ENCODE measurements at places on chromosomes 12 and 14. TPM values are rescaled to one million over a fixed set of nuclear protein-coding genes. Genes with fewer than 3 reads are reported as not detected.
A peak's percentile ranks its signal among the peaks of the same experiment; 100 is the strongest.

DNA sequence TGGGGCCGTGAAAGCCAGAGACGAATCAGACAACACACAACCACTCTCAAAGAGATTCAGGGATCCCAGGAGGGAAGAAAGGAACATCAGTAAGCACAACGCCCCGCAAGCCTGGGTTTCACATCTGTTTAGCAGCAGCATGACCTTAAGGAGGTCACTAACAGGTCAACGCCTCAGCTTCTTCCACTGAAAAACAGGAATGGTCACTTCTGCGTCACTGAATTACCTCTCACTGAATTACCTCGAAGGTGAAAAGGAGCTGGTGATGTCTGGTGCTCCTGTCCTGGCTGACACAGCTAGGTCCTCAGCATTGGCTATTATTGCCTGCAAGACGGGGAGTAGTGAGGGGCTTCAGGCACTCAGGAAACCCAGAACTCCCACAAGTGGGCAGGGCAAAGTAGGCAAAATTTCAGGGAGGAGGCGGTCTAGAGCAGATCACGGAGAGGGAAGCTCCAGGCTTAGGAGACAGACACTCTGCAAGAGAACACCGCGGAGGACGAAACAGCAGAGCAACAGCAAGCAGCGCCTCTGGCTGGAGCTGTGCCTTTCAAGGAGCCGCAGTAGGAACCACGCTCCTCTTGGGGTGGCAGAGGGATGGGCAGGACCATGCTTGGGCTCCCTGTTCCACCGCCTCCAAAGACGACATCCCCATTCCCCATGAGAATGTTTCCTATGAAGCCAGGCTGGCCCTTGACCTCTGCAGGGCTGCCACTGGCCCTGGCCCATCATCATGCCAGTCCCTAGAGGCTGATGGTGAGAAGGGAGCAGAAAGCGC lies 108.4 kb downstream of the SINHCAF start:
- no peak for DNase-seq

DNA sequence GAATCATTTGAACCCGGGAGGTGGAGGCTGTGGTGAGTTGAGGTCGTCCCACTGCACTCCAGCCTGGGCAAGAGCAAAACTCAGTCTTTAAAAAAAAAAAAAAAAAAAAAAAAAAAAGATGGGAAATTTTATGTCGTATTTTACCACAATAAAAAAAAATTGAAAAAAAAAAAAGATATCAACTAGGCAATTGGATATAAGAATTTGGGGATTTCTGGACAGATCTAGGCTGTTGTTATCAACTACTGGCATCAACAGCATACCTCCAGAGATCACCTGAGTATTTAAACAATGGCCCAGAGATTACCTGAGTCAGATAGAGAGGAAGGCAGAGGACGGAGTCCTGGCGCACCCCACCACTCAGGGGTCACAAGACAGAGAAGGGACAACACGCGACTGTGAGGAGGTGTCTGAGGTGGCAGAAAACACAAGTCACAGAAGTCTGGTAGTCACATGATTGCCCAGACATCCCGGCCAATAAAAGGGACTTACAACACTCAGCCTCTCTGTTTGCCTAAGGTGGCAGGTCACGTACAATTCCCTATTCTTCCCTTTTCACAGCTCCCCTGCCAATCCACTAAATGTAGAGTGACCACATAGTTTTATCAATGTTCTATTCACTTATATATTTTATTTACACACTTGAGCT lies 1.8 kb downstream of the SPRING1 start:
- DNase-seq, result no peak

DNA sequence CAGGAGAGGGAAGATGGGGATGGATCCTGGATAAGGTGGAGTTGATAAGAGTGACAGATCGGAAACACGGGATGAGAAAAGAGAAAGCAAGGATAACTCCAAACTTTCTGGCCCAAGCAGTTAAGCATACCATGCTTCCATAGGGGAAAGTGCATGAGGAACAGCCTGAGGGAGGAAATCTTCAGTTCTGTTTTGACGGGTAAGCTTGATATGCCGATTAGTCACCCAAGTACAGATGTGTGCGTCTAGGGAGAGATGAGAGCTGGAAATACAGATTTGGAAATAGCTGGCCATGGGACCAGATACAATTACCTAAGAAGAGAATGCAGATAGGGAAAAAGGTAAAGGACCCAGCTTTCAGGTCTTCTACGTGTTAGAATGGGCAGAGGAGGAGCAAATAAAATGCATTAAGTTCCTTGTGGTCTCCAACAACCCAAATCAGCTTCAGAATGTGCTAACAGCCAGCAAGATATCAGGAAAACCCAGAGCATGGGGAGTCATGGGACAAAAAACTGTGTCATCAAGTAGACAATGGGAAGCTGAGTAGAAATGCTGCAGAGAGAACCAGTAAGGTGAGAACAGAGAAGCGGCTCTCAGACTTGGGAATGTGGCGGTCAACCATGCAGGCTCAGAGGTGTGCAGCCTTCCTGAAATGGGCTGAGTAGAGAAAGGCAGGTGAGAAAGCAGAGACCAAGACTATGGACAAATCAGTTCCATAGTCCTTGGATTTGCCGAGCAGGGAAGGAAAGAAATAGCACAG lies 56.3 kb downstream of the PPP1R36 start:
- no peak for DNase-seq

DNA sequence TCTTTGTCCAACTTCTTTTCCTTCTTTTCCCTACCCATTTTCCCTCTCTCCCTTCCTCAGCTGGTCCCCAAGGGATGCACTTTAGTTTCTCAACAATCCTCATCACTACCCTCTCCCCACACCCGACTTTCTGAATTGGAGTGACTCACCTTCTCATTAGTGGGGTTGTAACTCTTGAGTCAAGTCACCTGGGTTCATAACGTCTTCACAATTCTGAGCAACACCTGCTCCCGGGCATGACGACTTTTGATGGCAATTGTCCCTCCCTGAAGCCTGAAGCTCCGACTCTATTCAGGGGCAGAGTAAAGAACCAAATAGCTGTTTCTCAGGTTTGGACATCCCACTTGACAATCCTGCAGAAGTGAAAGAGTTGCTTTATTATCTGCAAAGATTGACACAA lies 82.7 kb upstream of the OTX2 start:
- DNase-seq, result no peak

- no peak for DNase-seq
Observed at GRCh38 chr12:45131506-45131905, 80.6 kb upstream of the DBX2 start.

DNA sequence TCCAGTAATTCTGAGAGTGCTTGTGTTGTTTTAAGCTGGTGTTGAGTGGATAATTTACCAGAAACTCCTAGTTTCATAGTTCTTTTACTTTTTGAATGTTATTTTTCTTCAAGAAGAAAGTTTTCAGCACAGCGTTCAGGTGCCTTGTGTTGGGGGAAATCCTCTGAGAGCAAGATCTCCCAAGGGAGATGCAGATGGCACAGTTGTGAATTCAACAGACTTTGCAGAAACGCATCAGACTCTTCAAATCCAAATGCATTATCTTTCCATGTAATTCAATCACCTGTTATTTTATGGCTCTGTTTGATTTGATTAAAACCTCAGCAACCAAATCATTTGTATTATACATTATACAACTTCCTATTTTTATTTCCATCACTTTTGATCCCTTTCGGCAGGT lies 439.9 kb downstream of the EGLN3 start:
- DNase-seq, result no peak

- DNase-seq, result no peak
Observed at GRCh38 chr12:54616933-54617680, 17.6 kb downstream of the LACRT start.

DNA sequence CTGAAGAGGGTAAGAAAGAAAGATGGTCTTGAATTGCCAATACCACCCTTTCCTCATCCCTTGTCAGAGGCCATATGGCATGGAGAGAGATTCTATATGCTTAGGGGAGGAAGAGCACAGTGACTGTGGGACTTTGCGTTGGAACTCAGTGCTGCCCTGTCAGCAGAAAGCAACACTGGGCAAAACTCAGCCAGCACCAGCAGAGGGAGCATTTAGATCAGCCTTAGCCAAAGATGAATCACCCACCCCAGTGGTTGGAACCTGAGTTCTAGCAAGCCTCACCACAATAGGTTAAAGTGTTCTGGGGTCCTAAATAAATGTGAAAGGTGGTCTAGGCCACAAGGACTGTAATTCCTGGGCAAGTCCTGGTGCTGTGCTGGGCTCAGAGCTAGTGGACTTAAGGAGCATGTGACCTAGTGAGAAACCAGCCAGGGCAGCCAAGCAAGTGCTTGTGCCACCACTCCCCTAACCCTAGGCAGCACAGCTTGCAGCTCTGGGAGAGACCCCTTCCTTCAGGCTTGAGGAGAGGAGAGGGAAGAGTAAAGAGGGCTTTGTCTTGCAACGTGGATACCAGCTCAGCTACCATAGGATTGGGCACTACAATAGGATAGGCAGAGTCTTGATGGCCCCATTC lies 11.4 kb upstream of the BCAT1 start:
- DNase-seq, result peak; percentile 53

DNA sequence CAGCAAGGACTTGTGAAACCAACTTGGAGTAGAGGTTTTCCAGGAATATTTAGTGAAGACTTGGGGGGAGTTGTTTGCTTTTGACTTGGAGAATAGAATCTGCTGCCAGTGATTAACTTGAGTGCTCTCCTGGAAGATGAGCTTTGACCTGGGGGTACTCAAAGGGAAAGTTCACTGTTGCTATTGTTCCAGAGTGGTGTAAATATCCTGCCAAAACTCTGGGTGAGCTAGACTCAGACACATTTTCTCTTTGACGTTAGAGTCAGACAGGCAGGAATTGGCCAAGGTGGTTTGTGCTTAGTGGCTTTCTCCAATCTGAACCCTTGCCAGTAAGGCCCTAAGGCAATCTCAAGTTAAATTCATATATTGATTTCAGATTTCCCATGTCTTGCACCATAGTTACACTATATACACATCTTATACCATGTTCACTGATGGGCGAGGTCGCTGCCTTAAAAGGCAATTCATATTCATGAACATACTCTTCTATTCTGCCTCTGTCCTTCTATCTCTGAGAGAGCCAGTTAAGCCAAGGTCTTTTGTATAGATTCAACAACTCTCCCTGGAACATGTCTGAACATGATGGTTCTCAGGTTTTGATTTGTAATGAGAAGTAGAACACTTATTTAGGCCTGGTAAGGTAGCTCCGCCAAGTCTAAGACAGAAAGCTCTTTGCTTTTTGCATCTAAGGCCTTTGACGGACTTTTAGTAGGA lies 204.6 kb upstream of the SLC38A2 start:
- DNase-seq, result no peak

DNA sequence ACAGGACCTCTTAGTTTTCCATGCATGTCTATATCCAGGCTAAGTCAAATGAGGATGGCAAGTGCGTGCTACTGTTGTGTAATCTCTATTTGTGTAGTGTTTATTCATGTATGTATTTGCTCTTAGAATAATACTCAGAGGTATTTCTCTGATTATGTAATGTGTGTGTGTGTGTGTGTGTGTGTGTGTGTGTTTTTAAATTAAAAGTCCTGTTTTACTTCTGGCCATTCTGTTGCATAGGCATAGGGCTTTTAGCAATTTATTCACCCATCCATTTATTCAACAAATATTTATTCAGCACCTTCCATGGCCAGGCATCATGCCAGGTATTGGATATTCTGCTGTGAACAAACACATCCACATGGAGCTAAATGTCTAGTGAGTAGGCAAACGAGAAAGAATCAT lies 63.5 kb downstream of the PELI2 start:
- no peak for DNase-seq

DNA sequence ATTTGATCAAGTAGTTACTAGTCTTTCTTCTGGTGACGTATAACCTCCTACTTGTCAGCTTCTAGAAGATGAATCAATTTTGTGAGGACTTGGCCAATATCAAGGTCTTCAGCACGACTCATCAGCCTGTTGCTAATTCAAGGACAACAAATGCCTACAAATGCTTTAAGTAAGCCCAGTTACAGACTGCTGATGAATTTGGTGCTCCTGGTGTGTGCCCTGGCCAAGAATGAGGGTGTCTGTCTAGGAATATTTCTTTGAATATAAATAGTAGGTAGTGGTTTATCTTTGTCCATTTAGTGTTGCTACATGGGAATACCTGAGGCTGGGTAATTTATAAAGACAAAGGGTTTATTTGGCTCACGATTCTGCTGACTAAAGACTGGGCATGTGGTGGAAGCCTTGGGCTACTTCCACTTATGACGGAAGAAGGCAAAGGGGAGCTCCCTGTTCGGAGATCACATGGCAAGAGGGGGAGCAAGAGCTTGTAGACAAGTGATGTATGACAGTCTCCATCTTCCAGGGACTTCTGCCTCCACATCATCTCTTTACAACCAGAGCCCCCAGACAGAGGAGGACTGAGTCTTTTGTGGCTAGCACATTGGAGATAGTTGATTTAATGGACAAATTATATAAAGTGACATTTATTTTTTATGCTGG lies 180.2 kb downstream of the CRADD start:
- DNase-seq, result no peak

DNA sequence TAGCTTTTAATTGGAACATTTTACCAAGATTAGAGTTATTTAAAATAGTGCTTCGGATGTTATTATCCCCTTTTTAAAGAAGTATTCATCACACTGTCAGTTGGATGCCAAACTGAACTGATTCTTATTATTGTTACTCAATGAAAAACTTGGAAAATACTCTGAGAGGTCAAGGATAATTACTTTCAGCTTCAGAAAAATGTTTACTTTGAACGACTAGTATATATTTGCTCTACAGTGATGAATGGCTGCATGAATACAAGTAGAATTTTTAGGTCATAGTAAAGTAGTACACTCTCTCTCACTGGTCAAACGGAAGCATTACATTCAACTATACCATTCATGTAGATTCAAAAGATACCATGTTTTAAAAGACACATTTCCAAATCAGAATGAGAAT lies 269.2 kb downstream of the CCDC91 start:
- no peak for DNase-seq

- no peak for DNase-seq
Observed at GRCh38 chr14:75589931-75590330, 11.5 kb downstream of the FLVCR2 start.

DNA sequence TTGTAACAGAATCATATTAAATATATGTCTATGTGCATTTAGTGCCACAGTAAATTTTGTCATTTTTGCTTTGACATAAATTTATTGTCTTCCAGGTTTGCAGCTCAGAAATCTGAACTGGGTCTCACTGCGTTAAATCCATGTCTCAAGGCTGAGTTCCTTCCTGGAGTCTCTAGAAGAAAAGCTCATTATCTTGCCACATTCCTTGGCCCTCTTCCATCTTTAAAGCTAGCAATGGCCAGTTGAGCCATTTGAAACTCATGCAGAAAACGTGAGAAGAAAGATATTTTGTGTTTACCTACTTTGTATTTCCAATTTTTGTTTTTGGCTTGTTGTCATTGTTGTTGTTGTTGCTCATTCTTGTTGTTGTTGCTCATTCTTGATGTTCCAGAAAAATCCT lies 10.7 kb downstream of the PRH1 start:
- no peak for DNase-seq

CYP27B1 gene
- total RNA-seq, result 5.4 TPM

SLC7A7 gene
- 1.1 TPM for total RNA-seq

CD163L1 gene
- total RNA-seq, result 5.9 TPM

FAM186B gene
- 0.23 TPM for total RNA-seq

NGDN gene
- total RNA-seq, result 95.6 TPM

TMEM119 gene
- not detected for total RNA-seq

Measured in NCI-H460 (cell line).